ENCODE measurements at places on chromosomes 7 and 10.

GRCh38 chr10:107984149-107984548 lies 819.6 kb upstream of the SORCS1 start:
- no peak for DNase-seq

GRCh38 chr10:34480345-34480744 lies 334.8 kb downstream of the PARD3 start:
- no peak for DNase-seq

DNA sequence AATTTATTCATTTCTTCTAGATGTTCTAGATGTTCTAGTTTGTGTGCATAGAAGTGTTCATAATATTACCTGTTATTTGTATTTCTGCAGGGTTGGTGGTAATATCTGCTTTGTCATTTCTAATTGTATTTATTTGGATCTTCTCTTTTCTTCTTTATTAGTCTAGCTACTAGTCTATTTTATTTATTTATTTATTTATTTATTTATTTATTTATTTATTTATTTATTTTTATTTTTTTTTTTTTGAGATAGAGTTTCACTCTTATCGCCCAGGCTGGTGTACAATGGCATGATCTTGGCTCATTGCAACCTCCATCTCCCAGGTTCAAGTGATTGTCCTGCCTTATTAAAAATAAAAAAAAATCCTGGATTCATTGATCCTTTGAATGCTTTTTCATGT lies 114.8 kb upstream of the THSD7A start:
- no peak for DNase-seq

DNA sequence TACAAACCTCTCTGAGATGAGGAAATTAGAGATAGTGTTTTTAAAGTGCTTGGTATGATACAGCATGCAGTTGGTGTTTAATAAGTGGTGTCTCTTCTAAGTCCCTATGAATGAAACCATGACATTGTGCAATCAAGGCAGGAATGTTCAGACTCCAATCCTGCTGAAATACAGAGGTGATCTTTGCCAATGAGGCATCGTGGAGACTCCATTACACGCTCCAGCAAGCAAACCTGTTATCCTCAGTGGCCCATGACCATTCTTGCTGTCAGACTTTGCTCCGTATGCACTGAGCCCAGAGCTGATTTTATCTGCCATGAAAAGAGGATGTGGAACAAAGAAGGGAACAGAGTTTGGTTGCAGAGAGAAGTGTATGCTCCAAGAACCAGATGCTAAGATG lies 47.3 kb downstream of the CDHR3 start:
- no peak for DNase-seq

DNA sequence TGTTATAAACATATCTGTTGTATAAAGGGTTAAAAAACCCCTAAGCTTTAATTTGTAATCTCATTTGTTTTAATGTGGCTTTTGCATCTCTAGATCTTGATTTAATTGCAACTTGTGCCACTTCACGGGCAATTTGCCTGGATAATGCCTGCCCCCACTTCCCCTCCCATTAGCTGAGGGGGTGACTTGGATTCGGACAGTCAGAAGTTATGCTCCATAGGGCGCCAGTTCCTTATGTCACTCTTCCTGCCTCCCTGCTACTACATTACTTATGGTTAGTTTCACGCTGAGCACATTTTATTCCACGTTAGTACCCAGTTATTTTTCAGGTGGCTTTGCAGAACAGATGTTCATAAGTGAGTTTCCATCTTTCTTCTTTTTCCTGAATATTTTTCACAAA lies 1015.2 kb upstream of the PHF14 start:
- no peak for DNase-seq

GRCh38 chr10:97627731-97628130 lies 5.6 kb downstream of the MORN4 start:
- no peak for DNase-seq

GRCh38 chr10:14235566-14236195 lies 95.0 kb downstream of the FRMD4A start:
- DNase-seq = no peak

- no peak for DNase-seq
Observed at GRCh38 chr7:155001756-155002410, 1.0 kb downstream of the PAXIP1 start.

All from activated T-helper 1 cell treated with anti-CD3 and anti-CD28 coated beads, Interleukin-2, amount 50 U/mL, for 16 hours (primary cell).